ENCODE measurements at places on chromosomes 2 and 18.

- DNase-seq: no peak
Measured at GRCh38 chr18:52554180-52554579, 214.2 kb downstream of the DCC start.

- no peak for DNase-seq
Measured at GRCh38 chr18:56907771-56908170, 239.1 kb upstream of the BOD1L2 start.

DNA sequence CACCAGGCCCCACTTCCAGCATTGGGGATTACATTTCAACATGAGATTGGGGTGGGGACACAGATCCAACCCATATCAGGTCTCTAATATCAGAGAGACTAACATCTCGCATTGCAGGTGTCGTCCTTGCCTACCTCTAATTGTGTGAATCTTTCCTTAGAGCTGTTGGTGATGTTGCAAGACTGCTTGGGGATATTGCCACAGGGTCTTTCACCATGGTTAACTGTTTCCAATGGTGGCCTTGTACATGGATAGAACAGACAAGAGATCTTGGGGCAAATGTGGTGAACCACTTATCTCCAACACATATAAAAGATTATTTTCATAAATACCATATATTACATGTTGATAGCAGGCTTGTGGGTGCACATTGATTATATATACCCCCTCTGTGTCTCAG, 270.3 kb upstream of the LINC00305 start:
- DNase-seq: no peak

DNA sequence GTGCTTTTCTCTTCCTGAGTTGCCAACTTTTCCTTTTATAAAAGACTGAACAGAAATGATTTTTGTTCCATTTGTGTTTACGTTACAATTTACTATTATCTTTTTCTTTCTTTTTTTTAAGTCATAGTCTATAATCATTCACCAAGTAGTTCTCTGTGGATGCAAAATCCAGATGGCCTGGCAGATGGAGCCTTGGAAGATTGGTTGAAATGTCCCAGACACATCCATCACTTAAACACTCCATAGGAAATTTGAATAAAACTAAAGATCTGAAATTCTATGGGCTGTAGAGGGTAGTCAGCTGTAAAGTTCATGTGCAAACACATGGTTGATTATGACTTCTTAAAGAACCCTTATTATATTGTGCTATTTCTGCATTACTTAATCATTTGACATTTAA, 164.8 kb upstream of the DOCK10 start:
- no peak for DNase-seq

- DNase-seq: no peak
Measured at GRCh38 chr18:53114441-53114840, 774.4 kb downstream of the DCC start.

- no peak for DNase-seq
Measured at GRCh38 chr2:226780431-226780830, 19.2 kb downstream of the IRS1 start.

DNA sequence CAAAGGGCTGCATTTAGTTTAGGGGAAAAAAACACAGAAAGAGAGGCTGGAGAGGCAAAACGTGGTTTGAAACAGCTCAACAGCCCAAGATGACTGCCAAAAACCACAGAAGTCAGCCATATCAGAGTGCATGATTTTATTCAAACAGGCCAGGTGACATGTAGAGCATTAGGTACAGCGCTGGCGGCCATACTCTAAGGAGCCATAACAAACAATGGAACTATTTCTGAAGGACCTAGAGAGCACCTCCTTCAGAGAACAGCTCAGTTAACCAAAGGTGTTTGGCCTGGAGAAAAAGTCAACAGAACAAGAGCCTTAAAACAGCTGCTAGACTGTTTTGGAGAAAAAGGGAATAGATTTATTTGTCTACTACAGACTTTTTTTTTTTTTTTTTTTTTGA, 2.6 kb downstream of the THADA start:
- no peak for DNase-seq

DNA sequence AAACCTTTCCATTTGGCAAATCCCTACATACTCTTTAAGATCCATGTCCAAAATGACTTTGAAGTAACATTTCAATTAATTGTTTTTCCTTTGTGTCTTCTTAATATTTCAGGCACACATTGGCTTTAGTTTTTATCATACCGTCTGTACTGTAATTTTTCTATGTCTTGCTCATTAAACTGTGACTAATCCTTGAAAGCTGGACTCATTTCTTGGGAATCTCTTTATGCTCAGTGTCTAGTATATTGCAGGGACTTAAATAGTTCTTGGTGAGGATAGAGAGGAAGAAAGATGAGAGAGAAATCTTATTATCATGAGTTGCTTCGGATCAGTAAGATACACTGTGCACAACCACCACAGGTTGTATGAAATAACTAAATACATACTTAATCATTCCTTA, 448.3 kb upstream of the ST6GAL2 start:
- DNase-seq: no peak
